Karpas-422 (cell line): ENCODE measurements at places on chromosomes 2 and 18.

DNA sequence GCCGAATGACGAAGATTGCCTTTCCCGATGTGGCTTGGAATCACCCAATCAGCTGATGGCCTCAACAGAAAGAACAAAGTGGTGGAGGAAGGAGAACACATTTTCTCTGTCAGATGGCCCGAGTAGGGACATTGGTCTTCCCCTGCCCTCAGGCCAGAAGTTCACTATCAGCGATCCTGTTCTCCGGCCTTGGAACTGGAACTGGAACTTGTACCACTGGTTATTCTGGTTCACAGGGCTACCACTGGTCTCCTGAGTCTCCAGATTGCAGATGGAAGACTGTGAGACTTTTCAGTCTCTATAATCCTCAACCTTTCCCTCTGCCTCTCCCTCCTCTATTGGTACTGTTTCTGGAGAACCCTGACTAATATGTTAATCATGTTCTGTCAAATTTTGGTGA lies 180.4 kb downstream of the ANKRD30B start:
- H3K4me3 ChIP-seq = no peak overlapping the region
- DNase-seq = no peak
- H3K36me3 ChIP-seq = no peaks in the 10 kb centered on the region
- H3K27me3 ChIP-seq = no peaks in the 10 kb centered on the region

- DNase-seq = no peak
- peaks cover 67% of the 10 kb centered on the region for H3K36me3 ChIP-seq
- H3K27ac ChIP-seq = peak overlapping the region; percentile 73
- no peak overlapping the region for H3K4me3 ChIP-seq
- no peaks in the 10 kb centered on the region for H3K27me3 ChIP-seq
- peaks cover 33% of the 10 kb centered on the region for H3K4me1 ChIP-seq
Measured at GRCh38 chr18:62258093-62258492, 67.0 kb upstream of the TNFRSF11A start.

GRCh38 chr2:177056481-177056929 lies 156.1 kb upstream of the HNRNPA3 start:
- H3K36me3 ChIP-seq = no peaks in the 10 kb centered on the region
- no peaks in the 10 kb centered on the region for H3K27me3 ChIP-seq
- H3K27ac ChIP-seq = no peak overlapping the region
- H3K4me1 ChIP-seq = no peaks in the 10 kb centered on the region
- no peak overlapping the region for H3K4me3 ChIP-seq

DNA sequence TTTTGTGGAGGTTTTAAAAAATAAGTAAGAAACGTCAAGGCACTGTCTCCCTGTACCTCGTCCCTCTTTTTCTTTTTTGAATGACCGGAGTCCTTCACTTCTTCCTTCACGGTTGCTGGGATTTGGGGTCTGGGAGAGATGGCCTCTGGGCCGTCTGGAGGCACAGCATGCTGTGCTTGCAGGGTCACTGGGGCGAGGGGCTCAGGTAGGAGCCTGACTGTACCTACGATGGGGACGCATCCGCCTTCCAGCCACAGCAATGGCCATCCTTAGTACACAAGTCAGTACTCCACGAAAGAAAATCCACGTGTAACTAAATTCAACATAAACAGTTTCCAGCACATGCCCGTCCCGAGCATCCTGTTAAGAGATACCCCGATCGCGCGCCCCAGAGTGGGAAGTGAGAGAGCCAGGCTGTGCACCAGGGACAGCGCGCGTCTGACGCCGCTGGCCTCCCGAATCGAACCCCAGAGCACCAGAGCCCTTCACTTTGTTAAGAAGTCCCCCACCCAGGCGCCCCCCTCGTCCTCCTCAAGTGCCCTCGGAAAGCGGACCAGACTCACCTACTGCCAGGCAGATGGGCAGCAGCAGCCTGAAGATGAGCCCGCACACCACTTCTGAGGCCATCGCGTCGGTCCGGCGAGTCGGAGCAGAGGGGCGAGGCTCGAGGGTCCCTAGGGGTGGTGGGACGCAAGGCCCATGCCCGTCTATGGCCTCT lies 1.2 kb downstream of the PIEZO2 start:
- no peak overlapping the region for H3K27ac ChIP-seq
- no peak for DNase-seq
- no peaks in the 10 kb centered on the region for H3K4me1 ChIP-seq
- H3K4me3 ChIP-seq = no peak overlapping the region

- H3K4me3 ChIP-seq = no peak overlapping the region
- DNase-seq = no peak
- no peaks in the 10 kb centered on the region for H3K4me1 ChIP-seq
- no peaks in the 10 kb centered on the region for H3K36me3 ChIP-seq
Measured at GRCh38 chr2:44801841-44802776, 139.4 kb upstream of the SIX3 start.

DNA sequence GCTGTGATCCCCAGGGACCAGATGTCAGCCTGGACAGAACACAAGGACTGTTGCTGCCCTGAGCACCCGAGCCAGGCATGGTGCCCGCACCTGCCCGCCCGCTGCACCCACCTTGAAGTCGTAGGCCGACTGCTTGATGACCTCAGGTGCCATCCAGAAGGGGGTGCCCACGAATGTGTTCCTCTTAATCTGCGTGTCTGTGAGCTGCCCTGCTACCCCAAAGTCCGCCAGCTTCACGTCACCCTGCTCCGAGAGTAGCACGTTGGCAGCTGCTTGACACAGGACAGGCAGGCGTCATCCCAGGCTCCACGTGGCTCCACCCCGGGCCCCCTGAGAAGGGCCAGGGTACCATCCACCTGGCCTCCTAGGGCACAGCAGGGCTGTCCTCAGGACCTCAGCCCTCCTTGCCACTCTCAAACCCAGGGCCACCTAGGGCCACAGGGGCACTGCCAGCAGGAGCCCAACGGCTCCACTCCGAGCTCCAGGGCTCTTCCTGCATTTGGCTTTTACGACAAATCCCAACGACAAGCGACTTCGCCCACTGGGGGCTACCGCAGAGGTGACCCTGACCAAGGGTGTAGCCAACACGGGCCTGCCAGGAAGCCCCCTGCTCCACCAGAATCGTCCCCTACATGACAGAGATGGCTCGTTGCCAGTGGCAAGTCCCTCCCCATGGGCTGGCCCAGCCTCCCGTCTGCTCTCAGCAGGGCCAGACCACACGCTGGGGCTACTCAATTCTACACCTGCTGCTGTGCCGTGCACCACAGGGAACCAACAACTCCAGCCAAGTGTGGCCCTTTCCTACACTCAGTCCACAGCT lies 9.0 kb downstream of the STK25 start:
- DNase-seq = no peak
- no peak overlapping the region for H3K27ac ChIP-seq
- no peaks in the 10 kb centered on the region for H3K27me3 ChIP-seq
- H3K4me1 ChIP-seq = no peaks in the 10 kb centered on the region

DNA sequence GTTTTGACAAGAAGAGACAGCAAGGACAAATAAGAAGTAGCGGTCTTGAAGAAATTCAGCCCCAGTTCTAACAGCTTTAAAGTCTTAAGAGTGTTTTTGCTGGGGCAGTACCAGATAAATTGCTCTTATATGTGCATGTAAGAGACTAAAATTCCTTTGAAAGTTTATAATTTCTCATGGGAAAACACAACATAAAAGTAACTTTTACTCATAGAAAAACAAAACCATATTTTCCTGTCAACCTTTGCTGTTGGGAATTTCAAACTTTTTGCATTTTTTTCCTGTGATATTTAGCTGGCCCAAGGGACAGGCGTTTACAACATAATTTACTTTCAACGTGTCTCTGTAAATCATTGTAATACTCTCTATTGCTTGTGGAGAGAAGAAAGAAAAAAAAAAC lies 767.8 kb upstream of the ZEB2 start:
- H3K27ac ChIP-seq = no peak overlapping the region
- H3K36me3 ChIP-seq = no peaks in the 10 kb centered on the region
- no peaks in the 10 kb centered on the region for H3K27me3 ChIP-seq
- no peaks in the 10 kb centered on the region for H3K4me1 ChIP-seq
